Hematopoietic multipotent progenitor cell (in vitro differentiated cells): ENCODE measurements at places on chromosomes 3 and 15.
A peak's percentile ranks its signal among the peaks of the same experiment; 100 is the strongest.

DNA sequence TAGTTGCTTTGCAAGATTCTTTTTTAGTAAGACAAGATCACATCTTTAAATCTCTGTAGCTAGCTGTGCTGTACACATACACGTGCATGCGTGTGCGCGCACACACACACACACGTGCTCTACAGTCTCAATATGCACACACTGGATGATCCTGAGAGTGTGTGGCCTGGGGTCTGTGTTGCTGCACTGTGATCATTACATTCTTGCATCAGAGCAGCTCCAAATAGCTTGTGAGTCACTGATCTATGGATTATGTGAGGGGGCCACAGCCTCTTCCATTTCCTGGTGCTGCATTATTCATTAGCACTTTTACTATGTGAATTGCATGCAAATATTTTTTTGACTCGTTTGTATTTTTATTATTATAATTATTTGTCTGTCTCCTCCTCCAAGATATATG lies 34.6 kb downstream of the MCTP2 start:
- DNase-seq: no peak

GRCh38 chr15:67037694-67038093 lies 27.7 kb upstream of the SMAD3 start:
- DNase-seq: no peak

- DNase-seq: no peak
Measured at GRCh38 chr15:90184119-90184785, 16.9 kb upstream of the SEMA4B start.

GRCh38 chr3:45232521-45232920 lies 6.4 kb upstream of the TMEM158 start:
- DNase-seq: no peak

- no peak for DNase-seq
Measured at GRCh38 chr3:9653565-9654248, 4.4 kb downstream of the MTMR14 start.

DNA sequence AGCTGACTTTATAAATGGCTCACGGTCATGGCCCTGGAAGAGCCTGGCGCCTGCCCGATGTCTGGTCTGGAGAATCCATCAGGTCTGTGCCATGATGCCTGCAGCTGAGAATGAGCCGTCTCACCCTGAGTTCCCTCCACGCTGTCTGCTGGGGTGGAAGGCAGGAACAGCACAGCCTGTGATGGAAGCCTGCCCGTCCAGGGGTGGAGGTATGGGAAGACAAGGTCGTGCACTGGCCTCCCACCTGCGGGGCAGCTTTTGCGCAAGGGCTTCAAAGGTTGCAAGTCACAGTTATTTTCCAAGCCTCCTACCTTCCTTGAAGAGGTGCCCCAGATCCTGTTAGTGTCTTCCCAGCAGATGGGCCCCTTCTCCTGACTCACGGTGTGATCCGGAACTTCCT lies 275.5 kb downstream of the FAM43A start:
- DNase-seq: no peak

DNA sequence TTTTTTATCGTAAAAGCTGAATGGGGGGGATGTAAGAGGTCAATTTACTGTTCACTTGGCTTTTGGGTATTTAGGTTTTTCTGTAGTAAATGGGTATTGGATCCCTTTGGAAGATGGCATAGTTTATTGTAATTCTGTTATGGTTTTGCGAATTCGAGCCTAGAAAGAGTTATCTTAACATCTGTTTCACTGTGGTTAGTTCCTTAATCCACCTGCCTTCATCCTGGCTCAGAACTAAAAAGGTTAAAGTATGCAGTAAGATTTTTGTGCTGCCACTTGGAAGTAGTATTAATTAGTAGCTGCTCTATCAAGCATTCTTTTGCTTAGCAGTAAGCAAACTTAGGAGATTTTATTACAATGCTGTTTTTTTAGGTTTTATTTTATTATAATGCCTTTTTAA lies 62.4 kb downstream of the ARIH1 start:
- no peak for DNase-seq

- DNase-seq: peak; percentile 88
Measured at GRCh38 chr15:62059816-62060112, 483 bp downstream of the VPS13C start.

DNA sequence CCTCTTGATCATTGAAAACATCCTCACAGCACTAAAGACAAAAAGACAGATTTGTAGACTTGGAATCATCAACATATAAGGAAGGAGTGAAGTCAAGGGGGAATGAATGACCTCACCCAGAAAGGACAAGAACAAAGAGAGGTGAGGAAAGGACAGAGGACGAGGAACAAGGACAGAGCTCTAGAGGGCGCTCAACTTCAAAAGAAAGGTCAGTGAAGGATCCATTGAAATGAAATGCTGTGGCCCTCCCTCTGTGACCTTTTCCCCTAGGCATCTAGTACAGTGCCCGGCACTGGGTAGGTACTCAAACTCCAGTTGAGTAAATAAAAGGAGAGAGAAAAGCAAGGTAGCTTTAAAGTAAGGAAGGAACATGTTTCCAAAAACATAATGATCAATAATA lies 2.6 kb downstream of the ATP8B4 start:
- peak; percentile 67 for DNase-seq

GRCh38 chr3:46896386-46896785 lies 18.9 kb downstream of the PTH1R start:
- DNase-seq: no peak

DNA sequence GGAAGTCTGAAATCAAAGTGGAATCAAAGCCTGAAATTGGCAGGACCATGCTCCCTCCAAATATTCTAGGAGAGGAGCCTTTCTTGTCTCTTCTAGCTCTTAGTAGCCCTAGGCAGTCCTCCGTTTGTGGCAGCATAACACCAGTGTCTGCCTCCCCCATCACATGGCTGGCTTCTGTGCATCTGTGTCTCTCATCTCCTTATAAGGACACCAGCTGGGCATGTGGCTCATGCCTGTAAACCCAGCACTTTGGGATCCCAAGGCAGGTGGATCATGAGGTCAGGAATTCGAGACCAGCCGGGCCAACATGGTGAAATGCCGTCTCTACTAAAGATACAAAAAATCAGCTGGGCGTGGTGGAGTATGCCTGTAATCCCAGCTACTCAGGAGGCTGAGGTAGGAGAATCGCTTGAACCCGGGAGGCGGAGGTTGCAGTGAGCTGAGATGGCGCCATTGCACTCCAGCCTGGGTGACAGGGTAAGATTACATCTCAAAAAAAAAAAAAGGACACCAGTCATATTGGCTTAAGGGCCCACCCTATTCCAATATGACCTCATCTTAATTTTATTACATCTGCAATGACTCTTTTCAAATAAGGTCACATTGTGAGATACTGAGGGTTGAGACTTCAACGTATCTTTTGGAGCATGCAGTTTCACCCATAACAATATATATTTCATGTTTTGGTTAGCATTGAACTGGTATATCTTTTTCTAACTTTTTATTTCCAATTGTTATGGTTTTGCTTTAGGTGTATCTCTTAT lies 148.0 kb upstream of the TPM1 start:
- DNase-seq: no peak

- DNase-seq: no peak
Measured at GRCh38 chr15:69298697-69299441, at the start of gene PAQR5. TSS of gene PAQR5 (plus strand) at chr15:69298912. CDS start at chr15:69360081, 61,169 bp downstream.

DNA sequence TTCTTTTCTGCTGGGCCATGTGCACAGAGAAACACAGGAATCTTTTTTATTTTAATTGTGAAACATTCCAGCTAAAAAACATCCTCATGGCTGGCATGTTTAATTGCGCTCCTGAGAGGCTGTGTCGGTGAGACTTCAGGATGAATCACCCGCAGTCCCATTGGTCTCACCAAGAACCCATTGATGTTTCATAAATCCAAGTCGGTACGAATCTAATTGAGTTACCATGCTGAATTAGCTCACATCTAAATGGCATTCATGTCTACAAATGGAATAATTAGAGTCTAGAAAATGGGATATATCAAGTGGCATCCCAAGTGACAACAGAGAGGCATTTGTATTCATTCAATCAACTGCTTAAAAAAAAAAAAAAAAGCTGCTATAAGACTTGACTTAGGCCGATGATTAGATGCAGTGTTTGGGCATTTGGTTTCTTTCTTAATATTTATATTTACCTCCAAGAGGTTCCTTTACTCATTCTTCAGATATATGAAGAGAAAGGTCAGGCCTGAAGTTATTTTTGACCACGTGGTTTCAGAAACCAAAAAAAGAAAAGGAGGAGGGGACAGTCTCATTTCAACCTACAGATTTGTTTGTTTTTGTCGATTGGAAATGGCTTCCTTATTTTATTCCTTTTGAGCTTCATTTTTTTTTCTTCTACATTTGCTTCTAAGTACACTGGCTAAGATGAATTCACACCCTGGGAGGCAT lies 79.1 kb upstream of the FOXB1 start:
- DNase-seq: no peak

DNA sequence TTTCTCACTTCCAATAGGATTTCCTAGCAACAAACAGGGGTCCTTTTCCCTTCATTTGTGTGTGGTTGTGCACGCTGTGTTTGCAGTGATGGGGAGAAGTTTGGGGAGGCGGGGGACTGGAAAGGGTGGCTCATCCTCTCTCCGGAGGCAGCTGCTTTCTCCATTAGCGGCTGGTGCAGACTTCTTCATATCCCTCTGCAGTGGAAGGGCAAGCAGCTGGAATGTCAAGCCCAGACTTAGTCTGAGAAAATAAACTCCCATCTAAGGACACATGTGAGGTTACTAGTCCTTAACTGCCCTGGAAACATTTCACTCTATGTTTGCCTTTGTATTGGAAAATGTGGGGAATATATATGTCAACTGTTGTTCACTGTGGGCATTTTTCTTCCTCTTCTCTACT lies 467.0 kb upstream of the RASGRP1 start:
- no peak for DNase-seq

DNA sequence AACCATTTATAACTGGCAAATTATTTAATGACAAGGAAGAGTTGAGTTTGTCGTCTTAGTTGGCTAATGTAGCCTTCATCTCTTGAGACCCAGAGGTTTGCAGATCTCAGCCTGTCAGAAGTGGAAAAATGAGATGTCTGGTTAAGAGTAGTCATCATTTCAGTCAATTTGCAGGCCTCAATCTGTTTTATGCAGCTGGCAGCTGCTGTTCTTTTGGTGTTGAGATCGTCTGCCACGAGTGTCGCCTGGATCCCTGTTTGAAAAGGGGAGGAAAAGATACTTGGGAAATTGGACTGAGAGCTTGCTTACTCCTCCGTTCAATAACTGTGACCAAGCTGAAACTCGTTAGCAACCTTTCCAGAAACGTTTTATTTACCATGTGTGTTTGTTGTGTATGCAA lies 2.3 kb downstream of the PHLDB2 start:
- DNase-seq: no peak

GRCh38 chr3:37395286-37395685 lies 220.9 kb upstream of the LRRFIP2 start:
- DNase-seq: no peak

- no peak for DNase-seq
Measured at GRCh38 chr3:30467596-30468238, 138.7 kb upstream of the TGFBR2 start.

GRCh38 chr15:101472033-101472432 lies 17.5 kb downstream of the PCSK6 start:
- no peak for DNase-seq

- DNase-seq: no peak
Measured at GRCh38 chr15:73923156-73923487, 3.1 kb upstream of the LOXL1 start.

DNA sequence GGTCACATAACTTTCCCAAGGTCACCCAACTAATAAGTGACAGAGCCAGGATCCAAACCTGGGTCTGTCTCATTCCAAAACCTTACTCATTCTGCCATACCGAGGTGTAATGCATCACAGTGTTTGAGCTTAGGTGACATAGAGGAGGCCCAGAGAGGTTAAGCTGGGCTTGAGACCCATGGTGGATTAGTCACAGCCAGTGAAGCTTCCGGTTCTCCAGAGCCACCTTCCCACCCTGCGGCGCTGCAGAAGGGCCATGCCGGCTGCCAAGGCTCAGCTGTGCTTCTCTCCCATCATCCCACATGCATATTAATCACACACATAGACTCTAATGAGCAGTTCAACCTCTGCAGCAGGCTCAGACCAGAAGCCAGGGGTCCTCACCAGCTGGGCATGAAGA lies 42.2 kb downstream of the SPSB4 start:
- no peak for DNase-seq

DNA sequence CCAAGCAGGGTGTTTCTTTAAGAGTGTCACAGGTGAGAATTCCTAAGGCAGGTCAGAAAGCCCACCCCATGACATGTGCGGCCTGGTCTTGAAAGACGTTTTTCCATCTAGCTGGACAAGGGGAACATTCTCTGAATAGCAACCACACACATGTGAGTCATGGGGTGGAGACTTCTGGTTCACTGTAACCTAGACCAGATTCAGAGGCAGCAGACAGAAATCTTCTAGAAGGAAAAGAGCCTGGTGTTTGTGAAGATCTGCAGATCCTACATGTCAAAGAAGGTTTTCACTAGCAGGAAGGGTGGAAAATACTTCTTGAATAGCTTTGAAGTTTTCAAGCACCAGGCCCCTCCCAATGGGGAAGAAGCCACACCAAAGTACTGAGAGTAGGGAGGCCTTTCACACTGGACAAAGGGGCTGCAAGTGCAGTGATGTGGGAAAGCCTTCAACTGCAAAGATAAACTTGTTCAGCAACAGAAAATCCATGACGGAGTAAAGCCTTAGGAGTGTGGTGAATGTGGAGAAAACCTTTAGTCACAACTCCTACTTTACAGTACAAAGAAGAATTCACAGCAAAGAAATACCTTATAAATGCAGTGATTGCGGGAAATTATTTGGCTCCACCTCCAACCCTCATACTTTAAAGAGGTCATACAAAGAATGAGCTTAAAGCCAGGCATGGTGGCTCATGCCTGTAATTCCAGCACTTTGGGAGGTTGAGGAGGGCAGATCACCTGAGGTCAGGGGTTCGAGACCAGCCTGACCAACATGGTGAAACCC lies 17.6 kb downstream of the ADAM10 start:
- DNase-seq: no peak

DNA sequence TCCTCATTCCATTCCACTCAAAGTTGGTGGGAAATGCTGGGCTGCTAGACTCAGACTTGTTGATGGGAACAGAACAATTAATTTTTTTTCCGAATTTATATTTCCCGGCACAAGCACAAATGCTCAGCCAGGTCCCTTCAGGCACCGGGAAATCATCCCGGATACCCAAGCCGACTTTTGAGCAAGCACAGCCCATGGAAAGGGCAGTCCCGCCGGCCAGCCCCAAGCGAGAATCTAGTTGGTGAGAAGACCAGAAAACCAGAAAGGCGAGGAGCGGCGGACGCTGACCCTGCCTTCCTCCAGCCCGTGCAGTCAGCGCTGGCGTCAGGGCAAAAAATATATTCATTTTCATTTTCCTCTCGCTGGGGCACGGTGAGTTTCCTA lies 763 bp upstream of the ZIC4 start:
- no peak for DNase-seq

DNA sequence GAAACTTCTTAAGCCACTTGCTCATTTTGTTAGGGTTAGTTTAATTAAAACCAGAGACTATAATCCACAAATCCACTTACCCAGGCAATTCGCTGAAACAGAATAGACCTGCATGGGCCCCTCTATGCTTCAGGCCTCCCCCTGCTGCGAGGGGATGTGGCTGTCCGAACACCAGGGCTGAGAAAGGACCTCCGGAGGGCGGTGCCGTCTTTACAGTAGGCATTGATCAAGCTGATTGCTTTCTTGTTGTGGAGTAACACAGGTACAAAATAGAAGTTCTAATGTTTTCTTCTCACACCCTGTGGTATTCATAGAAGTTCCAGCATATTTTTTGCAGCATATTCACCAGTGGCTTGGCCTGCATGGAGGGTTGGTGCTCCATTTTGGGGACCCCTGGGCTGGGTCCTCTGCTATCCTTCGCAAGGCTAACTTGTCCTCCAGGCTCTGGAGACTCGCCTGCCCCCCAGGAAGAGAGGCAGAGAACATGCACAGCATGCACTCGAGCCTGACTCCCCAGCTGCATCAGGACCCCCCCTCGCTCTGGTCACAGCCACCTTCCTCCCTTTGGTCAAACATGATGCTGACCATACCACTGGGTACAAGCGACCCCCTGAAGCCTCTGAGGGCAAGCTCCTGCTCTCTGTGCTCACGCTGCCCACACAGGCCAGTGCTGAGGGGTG lies 55.3 kb downstream of the TPRA1 start:
- no peak for DNase-seq
